Astrocyte of the spinal cord (primary cell): ENCODE measurements at places on chromosomes 13 and 19.

- DNase-seq, result peak; percentile 73
Observed at GRCh38 chr13:36418022-36418805, 14.1 kb upstream of the CCNA1 start.

GRCh38 chr19:2332341-2333026, 4.0 kb downstream of the SPPL2B start:
- DNase-seq, result no peak

- no peak for DNase-seq
Observed at GRCh38 chr13:50993934-50994333, 84.3 kb downstream of the RNASEH2B start.

DNA sequence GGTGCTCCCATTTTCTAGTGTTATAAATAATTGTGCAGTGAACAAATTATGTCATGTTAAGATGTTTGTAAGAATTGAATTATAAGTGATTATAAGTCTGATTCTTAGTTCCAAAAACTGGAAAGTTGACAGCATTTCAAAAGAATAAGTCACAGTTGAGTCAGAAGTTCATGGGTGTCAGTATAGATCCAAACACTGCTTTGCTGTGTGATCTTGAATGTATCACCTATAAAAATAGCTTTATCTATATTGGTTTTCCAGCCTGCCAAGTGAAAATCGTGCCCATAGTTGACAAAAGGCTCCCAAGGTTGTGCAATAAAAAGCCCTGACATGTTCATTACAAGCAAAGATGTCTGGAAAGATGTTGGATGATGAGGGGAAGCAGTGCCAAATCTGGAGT, 336.0 kb downstream of the MTUS2 start:
- no peak for DNase-seq

DNA sequence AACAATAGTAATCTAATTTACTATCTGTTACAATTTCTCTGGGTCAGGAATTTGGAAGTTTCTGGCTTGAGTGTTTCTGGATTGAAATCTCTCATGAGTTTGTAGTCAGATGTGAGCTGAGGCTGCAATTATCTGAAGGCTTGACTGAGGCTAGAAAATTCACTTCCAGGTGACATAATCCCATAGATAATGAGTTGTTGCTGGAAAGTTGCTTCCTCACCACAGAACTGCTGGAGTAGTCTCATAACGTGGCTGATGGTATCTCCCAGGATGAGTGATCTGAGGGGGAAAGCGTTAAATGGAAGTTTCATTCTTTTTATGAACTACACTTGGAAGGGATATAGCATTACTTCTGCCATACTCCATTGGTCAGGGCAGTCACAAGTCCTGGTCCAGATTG, 15.3 kb upstream of the FPR3 start:
- DNase-seq, result no peak

- no peak for DNase-seq
Observed at GRCh38 chr13:100544866-100545683, 43.5 kb downstream of the GGACT start.

DNA sequence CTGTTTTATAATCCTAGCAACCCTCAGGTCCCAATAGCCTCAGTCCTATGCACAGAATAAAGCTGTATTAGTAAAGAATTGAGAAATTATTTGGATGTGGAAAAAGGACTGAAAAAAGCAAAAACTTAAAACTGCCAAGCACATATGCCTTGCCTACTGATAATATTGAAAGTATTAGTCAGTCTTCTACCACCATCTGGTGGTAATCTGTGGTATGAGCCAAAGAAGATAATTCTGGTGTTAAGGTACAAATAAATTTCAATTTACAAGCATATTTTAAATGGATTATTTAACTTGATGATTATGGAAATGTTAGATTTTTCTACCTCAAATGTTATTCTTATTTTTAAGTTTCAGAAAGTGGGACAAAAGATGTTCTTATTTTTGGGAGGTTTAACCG, 460.3 kb upstream of the KLHL1 start:
- DNase-seq, result peak; percentile 65

GRCh38 chr13:19957320-19958154, 990 bp upstream of the ZMYM2 start:
- DNase-seq, result peak; percentile 80

GRCh38 chr13:110276553-110276950, 30.4 kb downstream of the COL4A1 start:
- no peak for DNase-seq

GRCh38 chr13:46012404-46012803, 40.1 kb downstream of the ZC3H13 start:
- no peak for DNase-seq

DNA sequence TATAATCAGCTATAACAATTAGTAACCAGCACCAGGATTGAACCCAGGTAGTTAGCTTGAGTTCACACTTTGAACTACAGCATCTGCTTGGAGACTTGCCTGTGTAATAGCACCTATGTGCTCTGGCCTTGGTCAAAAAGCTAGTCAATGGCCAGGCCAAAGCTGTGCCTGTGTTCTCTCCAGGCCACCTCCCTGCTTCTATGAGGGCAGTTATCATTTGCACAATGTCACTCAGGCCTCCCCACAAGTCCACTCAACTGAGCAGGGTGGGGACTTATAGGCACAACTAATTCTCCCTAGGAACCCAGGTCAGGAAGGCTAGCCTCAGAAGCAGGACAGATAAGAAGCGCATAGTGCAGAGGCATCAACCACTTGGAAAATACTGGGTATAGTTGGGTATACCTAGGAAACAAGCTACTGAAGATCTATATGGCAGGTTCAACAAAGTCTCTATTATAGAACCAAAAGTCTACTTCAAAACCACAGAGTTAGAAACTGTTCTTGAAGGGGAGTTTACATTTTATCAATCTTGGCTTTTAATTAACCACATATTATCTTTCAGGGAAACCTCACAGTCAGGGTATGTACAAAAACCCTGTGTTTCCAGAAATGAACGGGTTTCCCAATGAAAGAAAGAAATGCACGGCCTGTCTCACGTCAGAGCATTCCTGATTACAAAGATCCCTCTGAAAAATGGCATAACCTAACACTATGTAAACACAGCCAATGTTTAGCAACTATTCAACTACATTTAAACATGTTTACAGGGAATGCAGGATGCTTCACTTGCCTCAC, 140.9 kb downstream of the ABCC4 start:
- DNase-seq, result no peak

GRCh38 chr19:31256593-31256960, 92.7 kb downstream of the TSHZ3 start:
- no peak for DNase-seq

GRCh38 chr13:92101801-92102200, 703.4 kb downstream of the GPC5 start:
- no peak for DNase-seq

GRCh38 chr13:100506600-100507422, 81.8 kb downstream of the GGACT start:
- DNase-seq, result no peak
